Activated CD8-positive, alpha-beta T cell treated with anti-CD3 and anti-CD28 coated beads, Interleukin-2, amount 10 ng/mL, durations not matched to agents 7 days and 5 days (primary cell): ENCODE measurements at places on chromosomes 16 and 17. TPM values are rescaled to one million over a fixed set of nuclear protein-coding genes. Genes with fewer than 3 reads are reported as not detected.

ITGB4 gene
- 0.89 TPM for total RNA-seq

SLC35G6 gene
- total RNA-seq: not detected

ARMC7 gene
- total RNA-seq: 17.0 TPM

GSDMA gene
- 3.3 TPM for total RNA-seq

HBA1 gene
- not detected for total RNA-seq

MPP2 gene
- 1.2 TPM for total RNA-seq

DPEP2 gene
- 5.9 TPM for total RNA-seq

SLFN13 gene
- 56.2 TPM for total RNA-seq

KRTAP9-2 gene
- total RNA-seq: not detected

CES1 gene
- total RNA-seq: not detected

RGS11 gene
- total RNA-seq: not detected

KRTAP16-1 gene
- total RNA-seq: not detected

SBK1 gene
- 10.0 TPM for total RNA-seq

CSH1 gene
- total RNA-seq: not detected

CTRL gene
- total RNA-seq: 5.5 TPM

APOH gene
- not detected for total RNA-seq

MMP28 gene
- total RNA-seq: not detected

SLC38A8 gene
- total RNA-seq: not detected

ADAMTS18 gene
- total RNA-seq: not detected

AOC3 gene
- 1.0 TPM for total RNA-seq

ASGR2 gene
- not detected for total RNA-seq

GRAP gene
- 26.3 TPM for total RNA-seq

GTF3C1 gene
- 58.5 TPM for total RNA-seq

MYCBPAP gene
- total RNA-seq: 7.7 TPM
